ENCODE measurements at places on chromosomes 5 and 9.

GRCh38 chr5:112127861-112128260, 291.2 kb downstream of the EPB41L4A start:
- DNase-seq, result no peak

GRCh38 chr5:5964347-5964746, 414.0 kb downstream of the MED10 start:
- DNase-seq, result no peak

DNA sequence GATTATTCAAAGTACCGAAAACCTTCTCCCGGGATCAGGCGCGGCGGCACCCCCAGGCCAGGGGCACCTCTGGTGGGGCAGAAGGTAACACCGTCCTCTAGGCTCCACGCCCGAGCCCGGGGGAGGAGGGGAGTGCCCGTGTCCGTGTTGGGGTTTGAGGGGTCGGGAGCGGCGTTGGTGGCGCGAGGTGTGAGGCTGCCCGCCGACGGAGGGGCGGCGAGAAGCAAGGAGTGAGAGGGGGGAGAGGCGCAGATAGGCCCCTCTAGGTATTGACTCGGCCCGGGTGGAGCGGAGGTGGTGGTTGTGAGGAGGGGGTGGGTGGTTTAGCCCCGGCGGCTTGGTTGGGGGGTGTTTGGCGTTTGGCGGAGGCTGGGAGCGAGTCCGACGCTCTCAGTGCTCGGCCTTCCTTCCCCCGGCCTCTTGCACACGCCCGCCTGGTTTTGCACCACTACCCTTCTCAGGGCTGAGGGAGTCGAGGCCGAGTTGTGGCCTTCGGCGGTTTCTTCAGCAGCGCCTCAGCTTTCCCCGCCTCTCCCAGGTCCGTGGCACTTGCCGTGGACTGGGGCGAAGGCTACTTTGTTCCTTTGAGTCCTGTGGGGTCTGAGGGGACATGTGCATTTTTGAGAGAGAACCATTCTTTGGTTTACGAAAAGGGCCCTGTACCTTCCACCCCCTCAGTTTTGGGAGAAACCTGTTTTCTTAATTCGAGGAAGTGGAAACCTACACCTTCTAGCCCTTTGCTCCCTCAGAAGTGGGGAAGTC, 450 bp downstream of the GPBP1 start:
- peak; percentile 40 for DNase-seq

- no peak for DNase-seq
These were observed 397.6 kb downstream of the SPOCK1 start for GRCh38 chr5:137101544-137101943.

- peak; percentile 98 for DNase-seq
These were observed 220.0 kb downstream of the MARCHF11 start for GRCh38 chr5:15959370-15960164.

DNA sequence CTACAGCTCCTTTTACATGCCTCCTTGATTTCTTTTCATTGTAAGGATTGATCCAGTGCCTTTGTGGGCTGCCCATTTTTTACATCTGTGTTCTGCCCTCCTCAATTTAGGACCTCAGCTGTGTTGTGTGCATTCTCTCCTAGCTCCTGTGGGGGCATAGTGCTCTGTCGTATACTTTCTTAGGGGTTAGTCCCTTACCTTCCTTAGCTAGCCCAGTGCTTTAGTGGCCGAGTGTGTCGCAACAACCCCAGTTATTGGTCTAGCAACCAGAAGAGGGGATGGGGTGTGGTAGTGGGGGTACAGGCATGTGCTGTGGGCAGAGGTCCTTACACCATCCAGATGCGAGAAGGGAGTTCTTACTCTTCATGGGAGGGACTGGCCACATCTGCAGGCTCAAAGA, 12.1 kb downstream of the MTRR start:
- DNase-seq, result no peak

GRCh38 chr5:14561741-14562140, 19.9 kb upstream of the OTULINL start:
- DNase-seq, result no peak

GRCh38 chr5:112232667-112233066, 186.4 kb downstream of the EPB41L4A start:
- no peak for DNase-seq

DNA sequence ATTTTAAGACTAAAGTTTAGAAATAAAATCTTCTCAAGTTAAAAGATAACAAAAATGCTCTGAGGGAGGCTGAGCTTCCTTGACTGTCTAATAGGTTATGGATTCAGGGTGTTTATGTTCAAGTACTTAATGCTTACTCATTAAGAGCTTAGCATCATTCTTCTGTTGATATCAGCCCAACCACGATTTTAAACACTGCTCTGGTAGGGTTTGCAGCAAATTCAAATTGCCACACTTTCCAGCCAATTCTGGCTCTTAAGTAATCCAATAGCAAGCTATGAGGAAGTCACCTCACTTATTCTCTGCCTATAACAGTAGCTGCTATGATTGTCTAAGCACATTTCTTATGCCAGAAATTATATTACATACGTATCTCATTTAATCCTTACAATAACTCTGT, 191.0 kb upstream of the KIF2A start:
- DNase-seq, result no peak

DNA sequence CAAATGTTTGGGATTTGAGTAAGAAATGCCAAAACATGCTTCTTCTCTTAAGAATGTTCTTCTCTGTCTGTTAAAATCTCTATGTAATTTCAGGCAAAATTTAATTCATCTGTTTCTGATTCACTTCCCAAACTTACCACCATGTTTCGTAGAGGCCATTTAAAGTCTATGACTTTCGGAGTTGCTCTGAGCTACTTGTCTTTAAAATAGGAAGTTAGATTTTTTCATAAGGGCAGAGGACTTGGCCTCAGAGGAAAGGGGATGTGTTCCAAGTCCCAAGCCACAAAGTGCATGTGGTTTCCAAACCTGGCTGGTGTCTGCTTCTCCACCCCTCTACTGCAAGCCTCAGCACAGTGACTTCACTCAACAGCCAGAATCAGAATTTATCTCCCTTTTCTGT, 111.3 kb upstream of the ADRA1B start:
- no peak for DNase-seq

- no peak for DNase-seq
These were observed 37.7 kb upstream of the RAPGEF6 start for GRCh38 chr5:131672776-131673175.

DNA sequence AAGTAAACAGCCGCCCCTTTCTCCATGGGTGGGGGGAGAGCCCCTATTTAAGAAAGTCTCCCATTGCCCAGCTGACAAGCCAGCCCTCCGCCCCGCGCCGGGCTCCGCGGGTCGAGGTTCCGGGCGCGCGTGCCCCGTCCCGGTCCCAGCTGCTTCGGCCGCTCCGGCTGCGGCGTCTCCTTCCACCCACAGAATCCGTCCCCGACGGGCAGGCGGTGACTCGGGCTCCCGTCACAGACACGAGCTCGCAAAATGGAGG, 223 bp downstream of the NR3C1 start:
- no peak for DNase-seq

GRCh38 chr5:1875843-1876659, 6.7 kb downstream of the IRX4 start:
- DNase-seq, result no peak

- no peak for DNase-seq
These were observed 146.9 kb downstream of the GOLPH3 start for GRCh38 chr5:32027093-32027716.
